ENCODE measurements at places on chromosomes 13 and 19.

- no peak for DNase-seq
These were observed 17.7 kb downstream of the GPC6 start for GRCh38 chr13:93244141-93244917.

DNA sequence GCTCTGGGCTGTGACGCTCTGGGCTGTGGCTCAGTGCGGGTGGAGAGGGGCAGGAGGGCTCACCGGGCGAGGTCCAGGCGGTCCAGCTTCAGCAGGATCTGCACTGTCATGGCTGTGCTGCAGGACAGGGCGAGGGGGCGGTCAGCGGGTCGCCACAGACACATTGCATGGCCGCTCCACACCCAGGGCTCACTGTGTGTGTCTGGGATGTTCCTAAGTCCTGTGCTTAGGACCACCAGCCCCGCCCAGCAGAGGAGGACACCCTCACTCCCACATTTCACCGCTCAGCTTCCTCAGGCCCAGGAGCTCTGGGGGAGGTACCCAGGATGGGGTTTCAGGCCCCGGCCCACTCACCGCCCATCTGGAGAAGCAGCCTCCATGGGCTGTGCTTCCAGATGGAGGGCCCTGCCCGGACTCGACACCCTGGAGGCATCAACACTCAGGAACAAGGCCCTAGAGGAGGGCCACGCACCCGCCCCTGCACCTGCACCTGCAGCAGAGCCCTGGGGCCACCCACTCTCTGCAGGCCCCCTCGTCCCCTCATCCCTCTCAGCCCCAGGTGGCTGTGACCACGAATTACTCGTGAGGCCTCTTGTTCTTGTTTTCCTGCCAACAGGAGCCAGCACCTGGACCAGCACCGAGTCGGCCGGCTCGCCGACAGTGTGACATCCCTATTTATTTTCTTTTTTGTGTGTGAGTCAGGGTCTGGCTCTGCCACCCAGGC is 9.7 kb upstream of the CERS1 start:
- DNase-seq = no peak

DNA sequence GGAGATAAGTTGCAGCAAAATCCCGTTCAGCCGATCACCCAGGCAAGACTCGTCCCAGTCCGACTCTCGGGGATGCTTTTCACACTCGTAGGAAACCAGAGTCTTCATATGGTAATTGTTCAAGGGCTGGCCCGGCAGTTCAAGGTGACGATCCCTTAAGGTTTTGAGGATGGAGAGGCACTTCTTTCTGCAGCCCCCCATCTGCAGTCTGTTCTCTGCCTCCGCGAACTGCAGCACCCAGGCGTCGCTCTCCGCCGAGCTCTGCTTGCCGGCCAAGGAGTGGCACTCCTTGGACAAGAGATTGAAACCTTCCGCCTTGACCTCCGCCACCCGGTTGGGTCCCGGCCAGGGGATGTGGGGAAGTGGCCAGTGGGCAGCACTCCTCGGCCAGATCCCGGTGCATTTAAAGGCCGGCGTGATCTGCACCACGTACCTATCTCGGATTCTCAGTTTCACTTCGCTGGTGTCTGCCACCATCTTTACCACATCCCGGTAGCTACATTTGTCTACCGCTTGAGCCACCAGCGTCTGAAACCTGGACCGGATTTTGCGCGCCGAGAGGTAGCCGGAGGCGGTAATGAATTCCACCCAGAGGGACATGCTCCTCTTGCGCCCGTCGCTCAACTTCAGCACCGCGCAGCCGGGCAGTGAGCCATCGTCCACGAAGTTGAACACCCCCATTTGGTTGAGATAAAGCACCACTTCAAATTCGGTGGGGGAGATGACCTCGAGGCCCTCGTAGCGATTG is 1.1 kb downstream of the MAB21L1 start:
- DNase-seq = peak; percentile 20

DNA sequence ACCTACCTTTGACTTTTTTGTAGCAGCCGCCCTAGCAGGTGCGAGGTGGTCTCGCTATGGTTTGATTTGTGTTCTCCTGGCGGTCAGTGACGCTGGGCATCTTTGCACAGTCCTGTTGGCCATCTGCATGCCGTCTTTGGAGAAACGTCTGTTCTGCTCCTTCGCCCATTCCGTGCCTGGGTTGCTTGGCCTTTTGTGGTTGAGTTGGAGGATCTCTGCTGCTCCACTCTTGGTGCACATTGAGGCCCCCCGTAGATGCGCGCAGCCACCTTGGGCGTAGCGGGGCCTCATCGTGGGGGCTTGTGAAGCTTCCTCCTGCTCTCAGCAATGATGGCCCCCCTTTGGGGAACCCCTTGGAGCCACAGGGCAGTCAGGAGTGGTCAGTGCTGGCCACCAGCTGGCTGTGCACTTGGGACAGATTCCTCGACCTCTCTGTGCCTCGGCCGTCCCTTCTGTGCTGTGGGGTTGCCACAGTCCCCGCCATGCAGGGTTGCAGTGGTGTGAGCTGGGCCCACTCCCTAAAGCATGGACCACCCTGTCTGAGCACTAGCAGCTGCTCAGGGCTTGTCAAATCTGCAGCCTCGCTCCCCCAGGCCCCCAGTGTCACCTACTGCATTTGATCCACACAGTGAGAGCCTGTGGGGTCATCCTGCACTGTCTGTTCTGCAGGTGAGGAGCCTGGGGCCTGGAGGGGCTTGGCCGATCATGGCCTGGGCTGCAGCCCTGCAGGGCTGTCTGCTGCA is 170.8 kb downstream of the KDM4B start:
- DNase-seq = no peak

GRCh38 chr19:18364826-18365528 is 21.0 kb upstream of the GDF15 start:
- DNase-seq = no peak

Data from progenitor cell of endocrine pancreas (in vitro differentiated cells).